ENCODE measurements at places on chromosomes 7 and 10.
A peak's percentile ranks its signal among the peaks of the same experiment; 100 is the strongest.

DNA sequence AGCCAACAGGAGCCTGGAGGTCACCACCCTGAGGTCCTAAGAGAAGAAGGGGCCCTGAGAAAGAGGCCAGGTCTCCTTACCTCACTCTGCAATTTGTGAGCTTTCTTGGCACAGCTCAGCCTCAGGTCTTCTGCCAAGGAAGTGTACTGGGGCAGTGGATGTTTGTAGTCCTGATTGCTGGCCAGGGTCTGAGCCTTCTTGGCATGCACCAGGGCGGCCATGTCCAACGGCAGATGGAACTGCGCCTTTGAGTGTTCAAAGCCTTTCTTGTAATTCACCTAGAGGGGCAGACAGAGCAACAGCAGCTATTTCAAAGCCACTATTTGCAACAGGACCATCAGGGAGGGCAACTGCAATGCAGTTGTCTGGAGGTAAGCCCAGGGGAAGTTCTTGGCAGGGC is 51.7 kb downstream of the NRAP start:
- DNase-seq: no peak

DNA sequence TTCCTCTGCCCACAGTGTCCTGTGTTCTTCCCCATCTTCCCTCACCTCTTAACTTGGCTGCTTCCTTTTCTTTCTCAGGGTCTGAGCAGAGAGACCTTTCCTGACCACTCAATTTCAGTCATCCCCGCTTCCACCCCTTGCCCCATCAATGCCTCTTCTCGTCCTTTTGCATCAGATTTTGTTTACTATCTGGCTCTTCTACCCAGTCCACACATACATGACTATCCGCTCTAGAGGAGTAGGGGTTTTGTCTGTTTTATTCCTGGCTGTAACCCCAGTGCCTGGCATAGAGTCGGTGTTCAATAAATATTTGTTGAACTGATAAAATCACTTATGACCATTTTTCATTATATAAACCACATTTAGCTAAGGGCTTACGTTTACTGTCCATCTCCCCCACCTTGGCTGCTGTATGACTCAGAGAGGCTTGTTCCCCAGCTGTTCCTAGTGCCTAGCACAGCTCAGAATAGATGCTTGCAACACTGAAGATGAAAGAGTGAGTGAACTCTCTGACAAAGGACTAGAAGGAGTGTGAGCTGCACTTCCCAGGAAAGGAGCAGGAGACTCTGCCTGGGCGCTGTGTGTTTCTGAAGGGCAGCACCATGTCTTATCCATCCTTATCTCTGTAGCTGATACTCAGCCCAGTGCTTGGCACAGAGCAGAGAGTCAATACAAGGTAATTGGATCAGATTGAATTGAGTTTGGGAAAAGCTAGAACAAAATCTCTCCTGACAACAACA is 21.9 kb downstream of the ARID5B start:
- DNase-seq: no peak

GRCh38 chr7:26593393-26593792 is 271.0 kb downstream of the SKAP2 start:
- DNase-seq: no peak

DNA sequence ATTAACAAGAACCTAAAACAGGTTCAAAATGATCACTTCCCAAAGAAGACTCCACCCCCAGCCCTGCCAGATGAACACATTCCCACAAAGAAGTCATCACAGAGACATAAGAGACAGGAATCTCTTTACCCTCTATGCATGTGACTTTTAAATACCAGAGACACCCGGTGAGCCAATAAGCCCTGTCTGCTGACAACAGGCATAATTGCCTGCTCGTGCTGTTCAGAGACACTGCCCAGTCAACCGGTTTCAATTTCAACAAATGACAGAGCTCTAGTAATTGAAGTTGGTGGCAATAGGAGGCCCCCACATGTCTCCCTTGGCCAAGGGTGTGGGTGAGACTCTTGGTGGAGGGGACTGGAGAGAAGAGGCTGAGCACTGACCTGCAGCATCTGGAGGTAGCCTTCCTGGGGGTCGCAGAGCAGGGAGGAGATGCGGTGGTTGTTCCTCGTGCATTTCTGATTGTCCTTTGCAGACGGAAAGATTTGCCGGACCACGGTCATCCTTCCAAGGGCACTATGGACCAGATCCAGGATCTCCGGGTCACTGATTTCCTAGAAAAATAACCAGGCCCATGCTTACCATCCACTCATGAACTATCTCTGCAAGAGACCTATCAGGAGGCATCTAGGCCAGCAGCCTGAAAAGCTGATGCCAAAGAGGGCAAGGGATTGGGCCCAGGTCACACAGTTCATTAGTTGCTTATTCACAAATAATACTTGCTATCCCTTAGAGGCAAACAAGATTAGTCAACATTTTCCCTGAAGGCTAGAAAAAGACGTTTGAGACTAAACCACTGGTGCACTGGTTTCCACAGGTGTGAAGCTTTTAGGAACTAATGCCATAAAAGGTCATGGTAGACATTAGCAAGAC is 497.7 kb downstream of the GRID1 start:
- DNase-seq: no peak

DNA sequence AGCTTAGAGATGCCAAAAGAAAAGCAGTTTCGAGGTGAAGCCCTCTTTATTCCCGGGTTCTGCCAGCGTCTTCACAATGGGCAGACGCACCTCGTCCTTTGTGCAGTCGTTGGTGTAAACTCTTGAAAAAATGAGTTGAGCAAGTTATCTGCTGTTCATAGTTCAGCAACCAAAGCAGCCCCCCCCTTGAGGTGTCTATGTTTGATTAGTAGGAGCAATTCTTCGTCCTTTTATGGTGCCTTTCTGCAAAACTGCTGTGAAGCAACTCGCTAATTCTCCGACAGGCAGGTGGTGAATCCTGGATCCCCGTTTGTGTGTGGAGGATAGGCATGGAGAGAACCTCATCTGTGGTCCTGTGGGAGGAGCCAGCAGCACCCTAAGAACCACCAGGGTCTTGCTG is 234.5 kb downstream of the GLRX3 start:
- DNase-seq: no peak

GRCh38 chr10:28850784-28851183 is 173.5 kb downstream of the BAMBI start:
- DNase-seq: no peak

- DNase-seq: no peak
These were observed 23.5 kb upstream of the PTN start for GRCh38 chr7:137366995-137367394.

GRCh38 chr7:4000139-4000538 is 682.0 kb upstream of the FOXK1 start:
- DNase-seq: no peak

GRCh38 chr10:101668566-101668965 is 26.4 kb downstream of the FBXW4 start:
- DNase-seq: no peak

GRCh38 chr7:103870664-103871063 is 118.8 kb downstream of the RELN start:
- no peak for DNase-seq

DNA sequence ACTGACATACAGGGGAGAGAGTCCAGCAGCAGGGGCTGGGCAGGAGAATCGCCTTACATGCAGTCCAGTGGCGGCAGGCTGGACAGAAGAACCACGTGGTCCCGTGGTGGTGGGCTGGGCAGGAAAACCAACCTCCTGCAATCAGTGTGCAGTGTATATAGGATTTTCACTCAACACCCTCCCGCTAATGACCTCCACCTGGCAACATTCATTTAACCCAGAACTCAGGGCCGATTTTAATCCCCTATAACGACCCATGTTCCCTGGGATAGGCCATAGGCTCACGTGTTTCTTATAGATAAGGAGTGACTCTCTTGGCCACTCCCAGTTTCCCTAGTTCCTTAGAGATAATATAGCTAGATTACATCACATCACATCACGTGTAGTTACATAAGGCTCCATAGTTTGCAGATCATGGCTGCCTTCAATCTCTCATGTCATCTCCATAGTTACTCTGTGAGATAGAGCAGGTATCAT is 19.4 kb downstream of the MTURN start:
- no peak for DNase-seq

DNA sequence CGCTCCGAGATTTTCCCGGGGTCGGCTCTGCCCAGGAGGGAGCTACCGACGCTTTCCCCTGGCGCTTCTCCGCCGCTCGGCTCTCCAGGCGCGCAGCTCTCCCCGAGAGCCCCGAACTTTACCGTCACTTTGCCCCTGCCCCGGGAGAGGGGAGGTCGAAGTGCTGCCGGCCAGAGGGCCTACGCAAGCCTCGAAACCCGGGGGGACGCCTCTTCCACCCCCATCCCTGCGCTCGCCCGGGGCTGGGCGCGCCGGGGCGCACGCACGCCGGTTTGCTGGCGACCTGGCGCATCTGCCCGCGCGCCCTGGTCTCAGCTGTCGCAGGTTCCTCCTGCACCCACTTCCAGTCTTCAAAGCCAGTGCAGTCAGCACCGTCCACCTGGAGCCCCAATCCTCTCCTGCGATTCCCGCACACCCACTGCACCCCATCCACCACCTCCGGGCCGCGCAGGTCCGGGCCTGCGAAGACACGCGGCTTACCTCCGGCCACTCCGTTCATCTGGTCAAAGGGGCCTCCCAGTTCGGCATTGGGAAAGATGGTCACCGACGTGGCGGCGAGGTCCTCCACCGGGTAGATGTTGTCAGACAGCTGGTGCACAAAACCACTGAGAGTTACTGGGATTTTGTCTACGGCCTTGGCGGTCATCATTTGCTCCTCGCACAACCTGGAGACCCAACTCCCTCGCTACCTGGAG is 638 bp downstream of the EGR2 start:
- DNase-seq: no peak

DNA sequence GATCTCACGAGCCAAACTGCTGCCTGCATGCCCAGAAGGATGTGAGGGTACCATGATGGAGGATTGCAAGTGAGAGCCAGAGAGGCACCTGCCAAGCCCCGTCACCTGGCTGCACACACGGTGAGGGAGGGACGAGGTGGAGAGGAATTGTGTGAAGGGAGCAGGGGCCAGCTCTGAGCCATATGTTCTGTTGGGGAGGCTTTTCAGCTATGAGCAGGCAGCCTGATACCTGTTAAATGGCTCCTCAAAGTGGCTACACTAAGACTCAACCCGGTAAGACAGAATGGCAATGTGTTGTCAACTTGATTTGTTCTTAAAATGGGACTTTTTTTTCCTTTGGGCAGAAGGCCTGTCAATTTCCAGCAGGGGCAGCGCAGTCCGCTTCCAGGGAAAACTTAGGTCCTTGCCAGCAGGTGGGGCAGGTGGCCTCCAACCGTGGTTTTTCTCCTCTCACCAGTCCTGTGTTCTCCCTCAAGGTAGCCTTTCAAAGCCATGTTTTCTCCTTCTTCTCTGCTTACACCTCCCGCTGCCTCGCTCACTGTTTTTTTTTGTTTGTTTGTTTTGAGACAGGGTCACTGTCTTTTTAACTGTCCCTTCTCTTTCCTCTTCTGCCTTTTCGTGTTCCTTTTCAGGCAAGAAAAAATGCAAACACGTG is 57.7 kb upstream of the ZNRF2 start:
- peak; percentile 49 for DNase-seq

DNA sequence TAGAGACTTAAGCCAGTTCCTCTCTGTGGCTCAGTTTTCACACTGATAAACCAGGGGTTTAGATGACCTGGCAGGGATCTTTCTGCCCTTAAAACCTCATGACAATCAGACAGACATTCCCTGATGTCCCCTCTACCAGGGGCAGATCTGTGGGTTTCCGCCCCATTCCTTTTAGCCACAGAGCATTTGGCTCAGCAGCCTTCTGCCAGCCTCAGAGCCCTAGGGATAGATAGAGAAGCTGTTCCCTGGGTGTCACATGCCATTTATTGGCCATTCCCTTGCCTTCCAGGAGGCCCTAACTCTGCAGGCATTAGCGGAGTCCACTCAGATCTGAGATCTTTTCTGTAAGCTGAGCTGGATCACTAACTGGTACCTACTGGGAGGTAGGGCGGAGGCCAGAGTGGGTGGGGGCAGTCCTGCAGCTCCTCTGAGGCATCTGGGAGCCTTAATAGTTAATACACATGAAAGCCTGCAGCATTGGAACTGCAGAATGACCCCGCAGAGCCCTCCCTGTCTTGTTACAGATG is 101.5 kb downstream of the ZMIZ1 start:
- no peak for DNase-seq

- no peak for DNase-seq
These were observed 72.9 kb upstream of the OGDHL start for GRCh38 chr10:49834976-49835375.

GRCh38 chr7:157233677-157234076 is 95.0 kb downstream of the UBE3C start:
- DNase-seq: no peak

DNA sequence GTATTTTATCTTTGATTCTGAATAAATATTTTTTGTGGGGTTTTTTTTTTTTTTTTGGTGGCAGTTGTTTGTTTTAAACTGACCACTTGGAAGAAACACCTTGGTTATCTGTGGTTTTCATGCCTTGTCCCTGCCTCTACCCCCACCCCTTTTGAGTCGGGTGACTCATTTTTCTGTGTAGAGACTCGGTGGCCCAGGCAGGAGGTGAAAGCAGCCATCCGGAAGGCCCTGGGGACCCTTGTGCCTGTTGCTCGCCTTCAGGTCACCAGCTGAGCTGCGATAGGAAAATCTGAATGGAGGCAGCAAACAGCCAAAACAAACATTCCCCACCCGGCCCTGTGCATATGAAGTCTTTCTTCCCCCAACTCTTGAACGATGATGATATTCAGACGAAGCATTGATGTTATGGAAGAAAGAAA is 22.8 kb downstream of the CYP17A1 start:
- peak; percentile 56 for DNase-seq

DNA sequence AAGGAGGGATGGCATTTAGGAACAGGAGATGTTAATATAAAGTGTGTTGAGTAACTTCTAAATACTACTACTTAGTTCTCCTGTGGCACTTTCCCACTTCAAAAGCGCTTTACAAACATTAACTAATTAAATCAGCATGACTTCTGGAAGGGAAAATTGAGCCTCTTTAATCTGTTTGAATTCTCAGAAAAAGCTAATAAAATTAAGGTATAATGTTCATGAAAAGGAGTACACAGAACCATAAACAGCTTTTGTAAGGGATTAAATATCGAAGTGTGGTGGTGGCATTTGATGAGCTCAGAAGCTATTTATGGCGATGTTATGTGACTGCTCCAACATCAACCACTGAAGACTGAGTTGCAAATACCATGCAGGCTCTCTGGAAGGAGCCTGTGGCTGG is 10.2 kb upstream of the VAX1 start:
- DNase-seq: no peak
